ENCODE measurements at places on chromosomes 5 and 9.

DNA sequence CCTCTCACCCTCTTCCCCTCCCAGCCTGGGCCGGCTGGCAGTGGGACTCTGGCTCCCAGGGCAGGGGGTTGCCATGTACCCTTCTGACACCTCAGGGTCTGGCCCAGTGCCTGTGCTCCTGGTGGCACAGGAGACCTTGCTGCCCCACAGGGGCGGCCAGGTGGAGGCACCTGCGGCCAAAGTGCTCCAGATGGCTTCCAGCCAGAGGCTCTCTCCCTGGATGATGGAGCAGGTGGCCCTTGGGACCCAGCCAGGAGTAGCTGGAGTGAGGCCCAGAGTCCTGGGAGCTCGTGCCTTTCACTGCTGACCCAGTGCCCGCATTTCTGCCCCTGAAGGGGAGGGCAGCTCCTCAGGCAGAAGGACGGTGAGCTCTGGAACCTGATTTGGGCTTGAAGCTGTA lies 87.3 kb downstream of the NTNG2 start:
- no peak for DNase-seq

- DNase-seq, result no peak
These were observed 49.8 kb downstream of the PRKACG start for GRCh38 chr9:68964102-68964541.

- DNase-seq, result no peak
These were observed 48.5 kb upstream of the AGXT2 start for GRCh38 chr5:35096216-35096615.

- no peak for DNase-seq
These were observed 44.2 kb upstream of the BOD1 start for GRCh38 chr5:173660481-173661280.

- DNase-seq, result no peak
These were observed 128.7 kb downstream of the ZNF608 start for GRCh38 chr5:124617787-124618186.

- DNase-seq, result no peak
These were observed 117.7 kb downstream of the STARD4 start for GRCh38 chr5:111394586-111394985.

- DNase-seq, result no peak
These were observed 149.8 kb upstream of the FGF10 start for GRCh38 chr5:44538797-44539601.

- no peak for DNase-seq
These were observed 12.8 kb downstream of the PDCL start for GRCh38 chr9:122815544-122815943.

GRCh38 chr9:107049803-107050184 lies 186.8 kb downstream of the ZNF462 start:
- no peak for DNase-seq

GRCh38 chr5:1510631-1511030 lies 13.1 kb downstream of the LPCAT1 start:
- no peak for DNase-seq

- DNase-seq, result no peak
These were observed 97.1 kb upstream of the TAF11L2 start for GRCh38 chr5:17400724-17401469.

DNA sequence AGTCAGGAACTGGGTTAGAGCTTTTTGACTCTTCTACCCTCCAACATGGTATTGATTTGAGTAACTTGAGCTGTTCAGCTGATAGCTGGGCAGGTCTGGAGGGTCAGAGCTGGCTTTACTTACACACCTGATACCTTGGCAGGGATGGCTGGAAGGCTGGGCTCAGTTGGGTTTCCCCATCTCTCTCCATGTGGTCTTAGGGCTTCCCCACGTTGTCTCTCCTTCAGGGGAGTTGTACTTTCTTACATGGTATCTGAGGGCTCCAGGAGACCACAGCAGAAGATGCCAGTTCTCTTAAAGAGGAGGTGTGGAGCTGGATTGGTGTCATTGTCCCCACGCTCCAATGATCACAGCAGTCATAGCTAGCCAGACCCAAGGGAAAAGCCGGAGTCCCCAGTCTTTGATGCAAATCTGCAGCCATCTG lies 25.6 kb downstream of the ISOC1 start:
- no peak for DNase-seq

DNA sequence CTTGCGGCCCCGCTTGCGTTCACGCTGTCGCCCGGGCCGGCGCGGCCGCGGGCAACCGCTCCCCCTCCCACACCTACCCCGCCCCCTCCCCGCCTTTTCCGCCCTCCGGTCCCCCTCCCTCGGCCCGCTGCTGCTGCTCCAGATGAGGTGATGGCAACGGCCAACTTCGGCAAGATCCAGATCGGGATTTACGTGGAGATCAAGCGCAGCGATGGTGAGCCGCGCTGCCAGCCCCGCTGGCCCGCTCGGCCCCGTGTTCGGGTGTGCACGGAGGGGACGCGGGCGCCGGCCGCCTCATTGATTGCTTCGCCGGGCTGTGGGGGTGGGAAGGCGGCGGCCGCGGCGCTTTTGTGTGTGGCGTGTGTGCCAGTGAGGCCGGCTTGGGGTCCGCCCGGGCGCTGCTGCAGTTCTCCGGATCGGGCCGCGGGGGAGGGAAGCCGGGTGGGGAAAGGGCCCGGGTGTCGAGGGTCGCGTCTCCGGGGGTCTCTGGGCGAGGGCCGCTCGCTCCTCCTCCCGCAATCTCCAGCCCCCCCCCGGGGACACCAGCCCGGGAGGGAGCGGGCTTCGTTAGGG lies 403 bp downstream of the KIF2A start:
- no peak for DNase-seq

DNA sequence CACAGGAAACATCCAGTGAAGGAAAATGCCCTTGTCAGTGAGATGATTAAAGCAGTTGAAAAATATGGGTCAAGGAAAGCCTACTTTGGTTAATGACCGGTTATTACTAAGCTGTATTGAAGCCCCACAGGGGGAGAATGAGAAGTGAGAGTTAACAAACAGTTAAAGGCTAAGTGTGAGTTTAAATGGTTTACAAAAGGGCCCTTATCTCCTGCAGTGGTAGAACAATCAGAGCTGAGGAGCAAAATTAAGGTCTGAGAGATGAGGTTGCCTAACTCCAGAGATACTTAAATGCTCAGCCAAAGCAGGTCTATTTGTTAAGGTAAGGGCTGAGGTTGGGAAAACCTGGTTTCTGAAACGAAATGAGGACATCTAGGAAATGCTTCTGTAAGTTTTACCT lies 75.1 kb upstream of the FER start:
- no peak for DNase-seq

DNA sequence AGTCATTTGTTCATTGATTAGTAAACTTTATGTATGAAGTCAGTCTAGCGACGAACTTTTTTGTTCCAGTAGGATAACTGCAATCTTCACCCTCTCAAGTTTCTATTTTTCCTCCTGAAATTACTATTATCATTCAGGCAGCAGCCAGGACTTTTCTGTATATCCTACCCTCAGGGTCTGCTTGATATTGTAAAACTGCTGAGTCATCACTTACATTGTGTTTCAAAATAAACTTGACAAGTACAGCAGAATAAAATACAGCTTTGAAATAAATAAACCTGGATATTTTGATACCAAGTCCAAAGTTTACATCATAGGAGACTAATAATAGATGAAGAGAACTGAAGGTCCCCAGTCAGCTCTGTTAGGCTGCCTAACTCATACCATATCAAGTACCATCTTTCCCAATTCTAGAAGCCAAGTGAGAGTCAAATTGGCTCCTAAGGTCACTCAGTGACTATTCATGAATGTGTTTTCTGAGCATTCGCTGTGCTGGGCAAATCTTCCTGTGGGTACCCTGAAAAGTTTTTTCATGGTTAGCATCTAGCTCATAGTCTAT lies 234.6 kb downstream of the PARP8 start:
- no peak for DNase-seq

- no peak for DNase-seq
These were observed 37.4 kb upstream of the RUSC2 start for GRCh38 chr9:35452481-35452880.

GRCh38 chr5:143698574-143698973 lies 113.4 kb upstream of the HMHB1 start:
- DNase-seq, result no peak

- no peak for DNase-seq
These were observed 29.6 kb upstream of the UGCG start for GRCh38 chr9:111866976-111867375.

DNA sequence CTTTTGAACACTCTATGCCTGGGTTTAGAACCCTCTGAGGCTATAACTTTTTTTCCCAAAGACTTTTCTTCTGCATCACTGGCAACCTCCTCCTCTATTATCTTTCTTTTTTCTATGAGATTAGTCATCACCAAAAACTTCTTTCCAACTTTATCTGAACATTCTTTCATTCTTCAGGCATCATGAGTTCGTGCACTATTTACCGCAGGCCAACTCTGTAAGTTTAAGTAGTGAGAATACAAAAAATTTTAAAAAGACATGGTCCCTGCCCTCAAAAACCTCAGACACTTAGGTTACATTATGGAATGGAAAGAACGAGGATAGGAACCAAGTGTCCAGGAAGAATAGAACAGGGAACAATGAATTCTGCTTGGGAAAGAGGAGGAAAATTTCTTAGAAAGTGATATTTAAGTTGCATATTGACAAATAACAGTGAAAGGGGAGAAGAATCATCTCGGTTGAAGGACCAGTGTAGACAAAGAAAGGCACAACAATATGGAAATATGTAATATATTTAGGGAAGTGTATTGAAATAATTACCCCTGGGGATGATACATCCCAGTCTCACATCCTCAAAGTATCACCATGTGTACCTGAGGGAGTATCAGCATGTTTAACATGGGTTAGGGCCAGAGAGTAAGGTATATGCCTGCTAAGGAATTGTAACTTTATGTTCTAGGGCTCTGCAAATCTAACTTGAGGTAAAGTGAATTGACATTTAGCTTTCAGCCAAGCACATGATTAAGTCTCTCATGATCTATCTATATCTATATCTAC lies 196.5 kb upstream of the NREP start:
- no peak for DNase-seq

DNA sequence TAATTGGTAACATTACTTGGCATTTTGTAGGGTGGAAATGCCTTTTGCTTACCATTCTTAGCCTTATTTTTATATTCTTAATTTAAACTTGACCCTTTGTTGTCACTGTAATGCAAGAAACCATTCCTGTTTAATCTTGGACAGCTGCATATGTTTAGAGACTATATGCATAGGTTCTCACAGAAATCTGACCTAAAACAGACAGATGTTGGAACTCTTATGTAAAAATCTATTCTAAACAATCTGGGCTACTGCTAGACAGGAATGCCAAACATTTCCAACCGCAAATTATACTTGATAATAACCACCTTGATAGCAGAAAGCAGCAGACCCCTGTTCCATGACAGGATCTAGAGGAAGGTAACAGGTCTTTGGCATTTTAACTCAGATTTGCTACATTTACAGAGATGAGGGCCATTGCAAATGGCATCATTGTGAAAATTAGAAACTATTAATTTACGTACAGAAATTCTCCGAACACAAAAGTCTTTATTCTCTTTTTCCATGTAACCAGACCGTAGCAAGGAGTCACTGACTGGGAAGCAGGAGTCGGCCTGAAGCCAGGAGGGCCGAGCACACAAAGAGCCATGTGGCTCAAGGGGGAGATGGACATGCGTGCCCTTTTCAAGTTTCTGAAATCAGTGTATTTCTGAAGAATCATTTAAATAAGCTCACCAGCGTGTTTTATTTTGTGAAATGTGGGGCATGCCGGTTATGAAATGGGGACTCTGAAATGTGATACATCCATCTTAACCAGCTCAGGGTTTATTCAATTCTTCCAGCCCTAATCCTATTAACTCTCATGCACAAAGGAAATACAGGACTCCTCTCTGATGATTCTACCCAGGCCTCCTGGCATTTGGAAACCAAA lies 139.3 kb downstream of the AOPEP start:
- DNase-seq, result no peak

GRCh38 chr9:16925426-16925825 lies 55.0 kb upstream of the BNC2 start:
- no peak for DNase-seq

- DNase-seq, result no peak
These were observed 137.5 kb downstream of the TTLL11 start for GRCh38 chr9:121955649-121956048.

- DNase-seq, result no peak
These were observed 127.6 kb upstream of the PTCH1 start for GRCh38 chr9:95644377-95644776.

GRCh38 chr9:102047549-102047948 lies 309.1 kb upstream of the GRIN3A start:
- DNase-seq, result no peak

GRCh38 chr9:27784847-27785713 lies 211.8 kb upstream of the C9orf72 start:
- no peak for DNase-seq

DNA sequence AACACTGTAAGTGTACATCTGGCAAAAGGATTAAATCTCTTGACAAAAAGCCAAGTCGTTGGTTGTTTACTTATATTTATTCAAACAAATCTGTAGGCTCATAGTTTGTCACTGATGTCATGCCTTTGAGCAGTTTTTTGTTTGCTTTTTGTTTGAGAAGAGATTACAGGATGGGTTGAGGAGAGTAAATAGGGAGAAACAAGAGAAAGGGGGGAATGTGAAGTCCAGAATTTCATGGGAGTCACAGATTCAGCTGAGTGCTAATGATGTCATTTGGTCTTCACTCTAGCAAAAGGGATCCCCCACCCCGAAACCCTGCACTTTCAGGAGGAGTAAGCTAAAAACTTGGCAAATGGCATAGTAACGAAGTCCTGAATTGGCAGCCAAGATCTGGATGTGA lies 337.4 kb downstream of the GLIS3 start:
- DNase-seq, result no peak

DNA sequence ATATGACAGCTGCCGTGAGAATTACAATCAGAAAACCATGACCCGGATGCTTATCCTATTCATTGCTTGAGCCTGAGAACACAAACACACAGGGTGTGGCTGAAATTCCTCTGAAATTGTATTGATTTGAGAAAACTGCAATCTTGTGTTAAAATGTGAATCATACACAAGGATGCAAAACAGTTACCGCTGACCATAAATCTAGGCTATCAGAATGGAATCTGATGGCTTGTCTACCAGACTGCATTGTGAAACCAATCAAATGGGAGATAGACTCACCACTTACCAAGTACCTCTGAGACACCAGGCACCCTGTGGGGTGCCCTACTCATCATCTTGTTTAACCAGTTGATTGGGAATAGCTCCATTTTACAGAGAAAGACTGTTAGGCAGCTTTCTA lies 188.7 kb upstream of the MSX2 start:
- no peak for DNase-seq

DNA sequence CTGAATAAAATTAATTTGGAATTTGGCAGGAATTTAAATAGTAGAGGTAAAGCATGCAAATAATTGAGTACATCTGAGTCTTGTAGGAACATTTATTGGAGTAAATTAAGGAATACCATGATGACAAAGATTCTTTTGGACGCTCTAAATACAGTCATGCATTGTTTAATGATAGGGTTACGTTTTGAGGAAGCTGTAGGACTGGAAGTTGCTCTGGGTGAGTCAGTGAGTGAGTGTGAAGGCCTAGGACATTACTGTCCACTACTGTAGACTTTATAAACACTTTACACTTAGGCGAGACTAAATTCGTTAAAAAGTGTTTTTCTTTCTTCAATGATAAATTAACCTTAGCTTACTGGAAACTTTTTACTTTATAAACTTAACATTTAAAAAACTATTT lies 113.0 kb downstream of the FAM170A start:
- no peak for DNase-seq

- no peak for DNase-seq
These were observed 40.8 kb upstream of the RNF130 start for GRCh38 chr5:180112181-180112861.

All from CMK (cell line).